ENCODE measurements at places on chromosomes 1 and 21. TPM values are rescaled to one million over a fixed set of nuclear protein-coding genes. Genes with fewer than 3 reads are reported as not detected.

The LPGAT1 gene
- total RNA-seq: 141 TPM

DNA sequence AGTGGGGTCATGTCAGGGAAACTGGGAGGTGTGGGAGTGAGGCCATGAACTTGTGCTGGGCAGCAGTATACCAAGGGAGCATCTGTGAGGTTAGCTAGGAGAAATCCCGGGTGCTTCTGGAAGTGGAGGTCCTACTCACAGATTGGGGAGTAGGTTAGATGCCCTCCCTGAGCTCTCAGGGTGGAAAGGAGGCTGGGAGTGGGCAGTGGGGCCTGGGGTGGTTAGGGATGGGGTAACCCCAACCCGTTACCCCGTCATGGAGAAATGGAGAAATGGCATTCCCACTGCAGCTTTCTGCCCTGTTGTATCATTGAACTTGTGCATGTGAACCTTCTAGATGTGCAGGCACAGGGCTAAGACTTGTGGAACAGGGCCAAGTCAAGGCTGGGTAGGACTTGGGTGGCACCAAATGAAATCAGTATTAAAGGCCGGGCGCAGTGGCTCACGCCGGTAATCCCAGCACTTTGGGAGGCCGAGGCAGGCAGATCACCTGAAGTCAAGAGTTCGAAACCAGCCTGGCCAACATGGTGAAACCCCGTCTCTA, 27.2 kb downstream of the EXOC8 start:
- H3K4me3 ChIP-seq: no peak overlapping the region
- H3K36me3 ChIP-seq: no peaks in the 10 kb centered on the region
- no peak overlapping the region for H3K27ac ChIP-seq
- no peaks in the 10 kb centered on the region for H3K27me3 ChIP-seq
- DNase-seq: no peak

The SLC1A7 gene
- 1.3 TPM for total RNA-seq

DNA sequence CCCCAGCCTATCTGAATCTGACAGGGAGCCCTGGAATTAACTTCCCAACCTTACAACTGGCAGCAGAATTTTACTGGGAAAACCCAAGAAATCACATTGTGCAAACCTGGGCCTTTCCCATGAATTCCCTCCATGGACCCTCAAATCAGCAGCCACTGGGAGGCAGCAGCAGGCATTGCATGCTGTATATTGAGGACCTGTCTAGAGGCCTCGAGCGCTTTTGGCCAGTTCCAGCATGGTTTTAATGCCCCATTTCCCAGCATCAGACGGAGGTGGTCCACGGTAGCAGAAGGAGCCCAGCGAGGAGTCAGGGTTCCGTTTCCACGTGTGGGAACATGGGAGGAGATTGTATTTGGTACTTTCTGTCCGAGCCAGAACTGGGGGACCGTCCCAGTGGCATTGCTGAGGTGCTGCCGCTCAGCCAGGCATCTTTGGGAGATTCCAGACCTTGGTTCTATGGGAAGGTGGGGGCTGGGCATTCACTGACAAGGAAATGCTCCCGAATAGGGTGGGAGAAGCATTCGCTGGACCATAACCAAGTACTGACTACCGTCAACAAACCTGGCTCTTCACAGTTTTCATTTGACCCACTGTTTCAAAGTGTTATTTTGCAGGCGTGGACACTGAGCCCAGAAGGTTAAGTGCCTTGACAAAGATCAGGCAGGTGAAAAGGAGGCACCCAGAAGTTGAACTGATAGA, 15.9 kb downstream of the BMP8A start:
- DNase-seq: no peak
- no peak overlapping the region for H3K4me3 ChIP-seq
- no peaks in the 10 kb centered on the region for H3K4me1 ChIP-seq
- H3K36me3 ChIP-seq: no peaks in the 10 kb centered on the region

- no peak overlapping the region for H3K27ac ChIP-seq
- H3K4me3 ChIP-seq: no peak overlapping the region
- peaks cover 6% of the 10 kb centered on the region for H3K36me3 ChIP-seq
- DNase-seq: no peak
- H3K4me1 ChIP-seq: no peaks in the 10 kb centered on the region
Measured at GRCh38 chr1:224266915-224267856, 62.8 kb downstream of the NVL start.

The FCAMR gene
- 5.6 TPM for total RNA-seq

The TMEM269 gene
- not detected for total RNA-seq

DNA sequence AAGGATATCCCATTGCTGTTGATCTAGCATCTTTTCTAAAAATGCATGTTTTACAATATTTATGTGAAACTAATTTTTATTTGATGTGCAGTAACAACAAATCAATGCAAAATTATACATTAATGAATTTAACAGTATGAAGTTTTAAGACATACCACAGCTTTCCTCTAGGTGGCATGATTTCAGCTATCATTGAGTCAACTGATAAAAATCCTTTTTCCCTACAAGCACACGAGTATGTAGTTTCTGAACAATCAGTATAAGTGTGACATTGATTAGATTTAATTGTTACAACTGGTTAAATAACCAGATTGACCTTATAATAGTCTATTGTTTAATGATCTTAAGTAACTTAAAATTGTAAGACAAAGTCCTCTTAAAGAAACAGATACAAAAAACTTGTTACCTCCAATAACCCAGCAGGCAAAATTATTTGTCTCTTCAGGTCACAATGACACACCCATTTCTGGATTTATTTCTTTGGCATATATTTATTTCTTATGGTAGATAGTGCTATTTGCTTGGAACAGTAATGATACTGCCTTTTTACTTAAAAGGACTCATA, 5.8 kb upstream of the TGFB2 start:
- H3K36me3 ChIP-seq: no peaks in the 10 kb centered on the region
- DNase-seq: no peak
- H3K4me3 ChIP-seq: no peak overlapping the region
- no peaks in the 10 kb centered on the region for H3K27me3 ChIP-seq
- H3K4me1 ChIP-seq: no peaks in the 10 kb centered on the region

GRCh38 chr1:29579821-29580425, 343.6 kb downstream of the PTPRU start:
- H3K4me3 ChIP-seq: no peak overlapping the region
- no peaks in the 10 kb centered on the region for H3K4me1 ChIP-seq
- no peak for DNase-seq
- no peaks in the 10 kb centered on the region for H3K36me3 ChIP-seq
- no peaks in the 10 kb centered on the region for H3K27me3 ChIP-seq

DNA sequence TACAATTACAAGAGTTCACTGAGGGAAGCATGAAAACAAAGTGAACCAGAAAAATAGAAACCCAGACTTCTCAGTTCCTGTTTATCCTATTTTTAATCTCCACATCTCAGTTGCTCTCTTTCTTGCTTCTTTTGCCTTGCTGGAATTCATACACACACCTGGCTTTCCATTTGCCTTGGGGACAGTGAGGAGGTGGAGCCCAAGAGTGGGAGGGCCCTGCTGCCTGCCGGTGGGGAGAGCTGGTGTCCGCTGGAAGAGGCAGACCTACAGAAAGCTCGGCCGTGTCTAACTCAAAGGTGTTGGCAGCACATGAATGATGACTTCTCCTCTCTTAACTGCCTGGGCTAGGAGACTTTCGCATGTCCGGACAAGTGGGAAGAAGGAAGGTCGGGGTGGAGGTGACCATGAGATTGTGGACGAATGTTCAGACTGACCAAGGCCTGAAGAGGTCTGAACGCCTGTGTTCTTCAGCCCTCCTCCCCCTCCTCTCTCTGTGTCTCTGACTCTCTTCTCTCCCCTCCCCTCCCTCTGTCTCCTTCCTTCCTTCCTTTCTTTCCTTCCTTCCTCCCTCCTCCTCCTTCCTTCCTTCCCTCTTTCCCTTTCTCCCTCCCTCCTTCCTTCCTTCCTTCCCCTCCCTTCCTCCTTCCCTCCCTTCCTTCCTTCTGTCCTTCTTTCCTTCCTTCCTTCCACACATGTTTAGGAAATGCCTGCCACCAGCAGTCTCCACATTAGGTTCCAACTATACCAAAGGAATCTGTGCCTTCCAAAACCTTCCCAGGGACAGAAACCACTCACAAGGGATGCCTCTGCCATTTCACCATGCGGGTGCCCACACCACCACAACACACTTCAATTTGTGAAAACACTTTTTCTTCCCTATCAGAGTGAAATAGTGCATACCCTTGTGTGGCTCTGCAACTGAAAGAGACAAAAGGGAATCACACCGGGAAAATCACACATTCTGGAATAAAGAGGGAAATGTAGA, 157.3 kb upstream of the RUNX1 start:
- no peak overlapping the region for H3K27ac ChIP-seq
- H3K36me3 ChIP-seq: no peaks in the 10 kb centered on the region
- no peaks in the 10 kb centered on the region for H3K4me1 ChIP-seq
